ENCODE measurements at places on chromosomes 16 and 17. TPM values are rescaled to one million over a fixed set of nuclear protein-coding genes. Genes with fewer than 3 reads are reported as not detected.

VTN gene
- total RNA-seq: 0.69 TPM

SIRT7 gene
- total RNA-seq: 9.0 TPM

LSM12 gene
- total RNA-seq: 36.7 TPM

OTOA gene
- total RNA-seq: 0.69 TPM

TNFRSF12A gene
- 1.2 TPM for total RNA-seq

HIGD1B gene
- 4.8 TPM for total RNA-seq

CCDC144A gene
- total RNA-seq: 20.5 TPM

PLA2G15 gene
- 28.8 TPM for total RNA-seq

OR3A3 gene
- total RNA-seq: not detected

SEPTIN12 gene
- not detected for total RNA-seq

SLC12A4 gene
- 27.9 TPM for total RNA-seq

C16orf92 gene
- not detected for total RNA-seq

CEP295NL gene
- total RNA-seq: 1.4 TPM

CBLN1 gene
- total RNA-seq: 58.1 TPM

MFAP4 gene
- 0.92 TPM for total RNA-seq

TPSG1 gene
- not detected for total RNA-seq

DPEP2 gene
- 1.4 TPM for total RNA-seq

PDF gene
- total RNA-seq: 5.3 TPM

CRAMP1 gene
- 10.1 TPM for total RNA-seq

SOX8 gene
- 49.4 TPM for total RNA-seq

ICAM2 gene
- total RNA-seq: 8.8 TPM

NETO2 gene
- 163 TPM for total RNA-seq

NPIPB6 gene
- 0.92 TPM for total RNA-seq

MEIOB gene
- 1.8 TPM for total RNA-seq

SLC16A6 gene
- total RNA-seq: 3.5 TPM

HYDIN gene
- 48.7 TPM for total RNA-seq

NUPR1 gene
- 0.46 TPM for total RNA-seq

PRAC2 gene
- total RNA-seq: not detected

CYTH1 gene
- total RNA-seq: 41.1 TPM
